AG08395 (cell line): ENCODE measurements at places on chromosomes 7 and 10.
A peak's percentile ranks its signal among the peaks of the same experiment; 100 is the strongest.

DNA sequence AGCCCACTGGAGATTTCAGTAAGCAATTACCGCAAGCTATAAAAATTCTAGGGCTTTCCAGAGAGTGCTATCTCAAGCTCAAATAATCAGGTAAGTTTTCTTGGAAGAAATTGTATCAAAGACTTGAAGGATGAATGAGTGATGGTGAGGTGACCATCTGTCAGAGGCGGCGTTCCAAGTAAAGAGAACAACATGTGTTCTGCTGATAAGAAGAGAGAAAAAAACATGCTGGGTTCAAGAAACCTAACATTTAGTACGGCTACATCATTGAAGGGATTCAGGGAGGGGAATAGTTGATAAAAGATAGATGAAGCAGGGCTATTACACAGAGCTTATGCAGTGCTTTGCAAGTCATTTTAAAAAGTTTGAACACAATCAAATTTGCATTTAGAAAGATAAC, 100.7 kb downstream of the GNAI1 start:
- DNase-seq, result no peak

DNA sequence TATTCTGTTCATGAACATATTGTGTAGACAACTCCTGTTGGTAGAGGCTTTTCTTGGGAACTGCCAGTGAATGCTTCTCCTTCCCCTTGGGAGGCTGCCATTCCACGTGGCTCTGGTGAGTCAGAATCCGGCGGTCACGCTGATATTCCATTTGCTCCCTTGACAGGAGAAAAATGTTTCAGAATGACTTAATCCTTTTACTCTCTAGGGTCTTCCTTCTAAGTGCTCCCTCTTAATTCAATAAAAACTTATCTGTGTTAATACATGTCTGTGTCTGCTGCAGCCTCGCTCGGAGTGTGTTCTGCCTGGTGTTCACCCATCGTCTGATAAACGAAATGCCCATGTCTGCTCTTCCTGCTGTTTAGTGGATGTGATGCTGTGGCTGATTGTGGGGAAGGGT, 278.6 kb downstream of the ARHGAP12 start:
- peak; percentile 87 for DNase-seq

GRCh38 chr7:39825401-39825980, 124.6 kb upstream of the CDK13 start:
- DNase-seq, result no peak

- no peak for DNase-seq
These were observed 104.7 kb downstream of the CDH23 start for GRCh38 chr10:71501402-71501801.

DNA sequence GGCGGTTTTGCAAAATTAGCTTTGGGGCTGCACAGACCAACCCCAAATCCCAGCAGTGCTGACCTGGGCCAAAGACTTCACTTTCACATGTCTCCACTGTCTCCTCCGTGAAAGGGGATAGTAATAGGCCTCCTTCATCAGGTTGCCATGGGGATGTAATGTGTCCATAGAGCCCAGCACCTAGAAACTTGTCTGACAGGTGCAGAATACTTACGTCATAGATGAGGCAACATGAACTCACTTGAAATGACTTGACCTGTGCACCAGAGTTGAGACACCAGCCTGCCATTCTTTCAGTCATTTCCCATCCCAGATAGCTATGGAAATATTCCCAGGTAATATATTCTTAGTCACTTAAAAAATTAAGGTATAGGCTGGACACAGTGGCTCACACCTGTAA, 94.2 kb downstream of the INSYN2A start:
- DNase-seq, result no peak

GRCh38 chr7:140230861-140231770, 54.3 kb upstream of the KDM7A start:
- DNase-seq, result peak; percentile 37

DNA sequence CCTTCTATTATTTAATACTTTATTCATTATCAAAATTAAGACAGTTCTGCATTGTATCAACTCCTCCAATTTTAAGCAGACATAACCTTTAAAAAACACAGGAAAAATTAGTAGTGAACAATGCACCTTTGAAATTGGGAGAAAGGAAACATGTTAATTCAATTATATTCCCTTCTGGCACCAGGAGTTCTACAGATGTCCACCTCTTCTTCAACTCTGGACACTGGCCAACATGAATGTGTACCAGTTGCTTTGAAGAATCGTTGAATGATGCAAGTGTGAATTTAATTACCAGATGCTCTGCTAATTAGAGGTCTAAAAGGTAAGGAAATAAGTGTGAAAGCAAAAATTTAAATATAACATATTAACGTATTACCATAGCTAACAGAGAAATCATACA, 206.7 kb upstream of the IGFBP3 start:
- no peak for DNase-seq

- no peak for DNase-seq
These were observed 280.5 kb downstream of the ELFN1 start for GRCh38 chr7:1950452-1951158.

- DNase-seq, result no peak
These were observed 204.0 kb downstream of the MAD1L1 start for GRCh38 chr7:2028733-2029132.

GRCh38 chr7:20864221-20864620, 77.5 kb upstream of the SP8 start:
- no peak for DNase-seq

DNA sequence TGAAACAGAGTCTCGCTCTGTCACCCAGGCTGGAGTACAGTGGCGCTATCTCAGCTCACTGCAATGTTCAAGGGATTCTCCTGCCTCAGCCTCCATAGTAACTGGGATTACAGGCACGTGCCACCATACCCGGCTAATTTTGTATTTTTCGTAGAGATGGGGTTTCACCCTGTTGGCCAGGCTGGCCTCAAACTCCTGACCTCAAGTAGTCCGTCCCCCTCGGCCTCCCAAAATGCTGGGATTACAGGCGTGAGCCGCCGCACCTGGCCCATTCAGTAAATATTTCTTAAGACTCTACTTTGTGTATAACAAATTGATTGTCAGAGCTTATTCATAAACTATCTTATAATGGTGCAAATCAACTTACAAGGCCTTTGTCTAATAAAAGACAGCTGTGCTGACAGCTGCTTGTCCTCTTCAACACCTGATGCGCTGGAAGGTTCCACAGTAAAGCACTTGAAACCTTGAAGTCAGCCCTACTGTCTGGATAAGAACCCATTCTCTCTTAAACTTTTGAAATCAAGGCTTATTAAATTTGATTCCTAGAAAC, 14.7 kb downstream of the ECHDC3 start:
- no peak for DNase-seq

- DNase-seq, result no peak
These were observed 65.7 kb upstream of the INSIG1 start for GRCh38 chr7:155231941-155232340.

GRCh38 chr10:4316161-4316810, 509.7 kb upstream of the AKR1E2 start:
- DNase-seq, result peak; percentile 88

DNA sequence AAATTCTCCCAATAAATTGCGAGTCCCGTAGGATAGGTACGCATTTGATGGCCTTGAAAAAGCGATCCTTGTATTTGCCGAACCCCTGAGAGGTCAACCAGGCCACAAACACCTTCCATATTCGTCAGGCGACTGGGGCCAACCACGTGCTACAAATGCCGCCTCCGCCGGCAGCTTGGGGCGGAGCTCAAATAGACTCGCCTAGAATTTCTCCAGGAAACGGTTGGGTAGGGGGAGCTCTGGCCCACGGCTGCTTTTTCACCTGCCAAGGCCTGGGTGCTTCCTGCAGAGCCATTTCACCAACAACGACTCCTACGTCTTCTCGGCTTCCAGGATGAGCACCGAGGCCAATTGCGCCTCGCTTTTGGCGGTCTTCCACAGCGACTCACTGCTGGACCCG, 53.4 kb upstream of the KIF5B start:
- no peak for DNase-seq

DNA sequence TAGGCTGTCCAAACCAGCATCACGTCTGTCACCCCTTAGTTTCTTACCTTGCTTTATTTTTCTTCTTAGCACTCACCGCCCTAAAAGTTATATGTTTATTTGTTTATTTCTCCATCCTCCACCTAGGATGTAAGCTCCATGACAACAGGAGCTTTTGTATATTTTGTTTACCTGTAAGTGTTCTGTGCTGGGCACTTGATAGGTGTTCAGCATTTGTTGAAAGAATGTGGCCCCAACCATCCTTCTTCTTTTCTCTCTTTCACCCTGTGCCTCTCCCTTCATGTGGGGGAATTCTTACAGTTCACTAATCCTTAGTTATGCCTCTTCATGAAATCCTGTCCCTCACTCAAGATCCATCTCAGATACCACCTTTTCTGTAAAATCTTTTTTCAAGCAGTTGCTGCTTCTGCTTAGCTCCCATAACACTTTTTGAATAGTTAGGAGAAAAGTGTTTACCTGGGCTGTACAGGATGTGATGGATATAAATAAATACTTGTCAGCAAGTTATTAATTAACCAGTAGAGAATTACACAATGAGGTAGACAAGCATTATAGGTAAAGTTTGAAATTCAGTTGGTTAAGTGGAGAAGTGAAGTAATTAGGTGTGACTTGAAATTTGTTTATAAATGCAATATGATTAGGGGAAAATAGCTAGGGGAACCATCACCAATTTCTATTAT, 9.7 kb downstream of the AHR start:
- DNase-seq, result no peak

GRCh38 chr7:33905389-33906032, at the start of gene BMPER:
Gene BMPER, plus strand, starts transcription at chr7:33905539. Its CDS starts 75 bp downstream, at chr7:33905614.
- DNase-seq, result peak; percentile 51

- DNase-seq, result no peak
These were observed 478.0 kb downstream of the GRID1 start for GRCh38 chr10:85888559-85888958.

GRCh38 chr10:74238031-74238431, 87.0 kb downstream of the ADK start:
- no peak for DNase-seq

- DNase-seq, result no peak
These were observed 161.9 kb downstream of the RNF216 start for GRCh38 chr7:5619419-5620130.

GRCh38 chr7:50197549-50197948, 104.5 kb upstream of the ZPBP start:
- DNase-seq, result no peak

GRCh38 chr7:3917436-3917835, 616.4 kb downstream of the SDK1 start:
- DNase-seq, result no peak

DNA sequence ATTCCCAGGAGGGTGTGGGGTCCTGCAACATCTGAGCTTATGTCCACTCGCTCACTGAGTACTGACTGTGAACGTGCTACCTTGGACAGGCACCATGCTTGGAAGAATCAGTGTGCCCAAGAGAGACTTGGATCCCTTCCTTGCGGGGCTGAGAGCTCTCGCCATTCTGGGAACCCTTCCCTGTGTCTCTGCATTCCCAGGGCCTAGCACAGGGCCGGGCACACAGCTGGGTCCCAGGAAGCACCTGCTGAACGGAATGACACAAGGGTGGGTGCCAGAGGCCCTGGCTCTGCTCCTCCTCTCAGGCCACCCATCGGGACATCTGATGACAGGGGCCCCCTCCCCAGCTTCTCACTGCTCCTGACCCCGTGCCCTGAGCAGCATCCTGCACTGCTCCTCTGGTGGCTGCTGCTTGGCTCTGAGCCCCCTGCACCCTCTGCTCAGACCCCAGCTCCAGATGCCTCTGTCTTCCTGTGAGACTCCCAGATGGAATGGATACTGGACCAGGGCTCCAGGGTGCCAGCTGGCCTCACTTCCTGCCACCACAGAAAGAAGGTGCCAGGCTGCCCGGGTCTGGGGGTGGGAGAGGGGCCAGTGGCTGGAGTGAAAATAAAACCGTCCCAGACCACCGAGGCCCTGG, 129.6 kb downstream of the NEURL1 start:
- no peak for DNase-seq

- DNase-seq, result no peak
These were observed 284.6 kb downstream of the INHBA start for GRCh38 chr7:41418337-41418736.

- DNase-seq, result no peak
These were observed 254.2 kb upstream of the ZNF32 start for GRCh38 chr10:43902842-43903241.

DNA sequence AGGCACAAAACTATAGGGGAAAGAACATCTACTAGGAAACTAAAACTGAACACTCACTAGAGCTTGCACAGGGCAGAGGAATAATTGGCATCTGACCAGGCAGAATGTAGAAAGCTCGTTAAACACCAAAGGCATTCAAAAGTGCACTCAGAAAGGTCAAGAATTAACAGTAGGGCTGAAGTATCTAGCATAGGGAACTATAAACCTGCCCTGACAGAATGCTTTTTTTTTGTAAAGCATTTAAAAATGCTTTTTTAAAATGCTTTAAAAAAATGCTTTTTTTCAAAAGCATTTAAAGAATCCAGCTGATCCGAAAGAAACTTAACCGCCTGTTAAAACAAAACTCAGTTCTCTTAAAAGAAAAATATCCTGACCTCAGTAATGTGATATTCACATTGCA, 74.6 kb upstream of the EGFR start:
- no peak for DNase-seq

DNA sequence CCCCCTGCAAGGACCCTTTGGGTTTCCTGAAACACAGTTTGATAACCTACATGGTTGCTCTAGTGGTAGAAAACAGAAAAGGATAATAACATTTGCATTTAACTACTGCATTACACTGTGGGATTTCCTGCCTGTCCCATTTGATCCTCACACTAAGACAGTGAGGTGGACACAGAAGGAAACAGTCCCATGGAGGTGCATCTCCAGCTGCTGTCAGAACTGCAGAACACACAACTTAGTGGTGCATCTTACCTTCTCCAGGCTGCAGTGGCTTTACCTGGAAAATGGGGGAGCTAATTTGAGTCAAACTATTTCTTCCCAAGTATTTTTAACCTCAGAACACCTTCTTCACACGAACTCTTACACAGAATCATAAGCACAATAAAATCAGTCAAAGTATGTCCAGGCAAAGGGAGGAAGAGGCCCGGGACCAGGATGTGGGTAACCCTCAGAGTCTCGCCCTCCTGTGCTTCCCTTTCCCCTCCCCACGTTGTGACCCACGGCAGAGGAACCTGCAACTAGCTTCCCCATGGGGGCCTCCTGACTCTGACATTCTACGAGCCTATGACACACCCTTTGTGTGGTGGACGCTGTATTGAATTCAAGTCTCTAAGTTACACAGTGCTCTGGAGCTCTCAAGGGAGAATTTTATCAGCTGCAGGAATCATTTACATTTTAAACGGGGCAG, 33.7 kb downstream of the SCRN1 start:
- DNase-seq, result no peak

- no peak for DNase-seq
These were observed 26.6 kb downstream of the LRRC4 start for GRCh38 chr7:128004623-128005022.
